ENCODE measurements at places on chromosomes 6 and 20.

DNA sequence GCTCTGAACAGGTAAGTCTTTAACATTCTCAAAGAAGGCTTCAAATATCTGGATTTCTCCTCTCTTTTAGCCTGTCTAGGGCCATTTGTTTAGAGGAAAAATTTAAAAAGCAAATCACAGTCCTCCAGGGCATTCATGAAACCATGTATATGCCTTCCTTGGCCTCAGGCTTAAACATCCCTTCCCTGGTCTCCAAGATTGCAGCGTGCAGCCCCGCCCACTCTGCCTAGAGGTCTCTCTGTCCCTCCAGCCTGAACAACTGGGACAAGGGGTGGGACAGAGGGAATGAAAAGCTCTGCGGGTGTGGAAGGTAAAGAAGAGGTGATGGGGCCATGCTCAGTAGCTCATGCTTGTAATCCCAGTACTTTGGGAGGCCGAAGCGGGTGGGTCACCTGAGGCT is 9.8 kb upstream of the CBFA2T2 start:
- no peak for DNase-seq

GRCh38 chr6:52390361-52390727 is 28.4 kb downstream of the PAQR8 start:
- DNase-seq, result no peak

DNA sequence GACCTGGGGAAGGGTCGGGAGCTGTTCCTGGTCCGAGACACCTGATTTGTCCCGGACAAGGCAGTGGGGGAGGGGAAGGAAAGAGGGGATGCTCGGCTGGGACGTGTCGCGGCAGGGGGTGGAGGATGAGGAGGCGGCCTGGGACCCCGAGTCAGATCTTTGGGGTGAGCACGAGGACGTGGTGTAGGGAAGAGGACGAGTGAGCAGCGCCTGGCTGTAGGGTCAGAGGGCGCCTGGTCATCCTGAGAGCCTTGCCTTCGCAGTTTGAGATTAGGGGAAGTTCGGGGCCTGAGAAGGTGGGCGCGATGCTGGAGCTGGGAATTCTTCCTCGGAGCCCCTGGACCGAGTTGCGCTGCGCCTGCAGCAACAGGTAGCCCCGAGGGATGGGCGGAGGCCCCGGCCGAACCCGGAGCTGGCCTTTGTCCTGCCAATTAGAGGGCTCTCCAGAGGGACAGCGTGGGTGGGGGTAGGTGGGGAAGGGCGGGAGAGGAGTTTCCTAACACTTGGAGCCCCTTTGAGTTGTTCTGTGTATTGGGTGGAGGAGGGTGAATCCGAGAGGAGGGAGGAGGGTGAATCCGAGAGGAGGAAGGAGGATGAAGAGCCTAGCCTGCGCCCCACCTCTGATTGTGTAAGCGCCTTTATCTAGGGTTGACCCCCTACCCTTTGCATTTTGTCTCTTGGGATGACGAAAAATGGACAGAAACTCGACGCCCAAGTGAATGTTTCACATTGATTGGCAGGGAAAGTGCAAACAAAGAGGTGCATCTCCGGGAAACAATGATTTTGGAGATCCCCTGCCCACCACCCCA is 72.0 kb downstream of the SOX4 start:
- DNase-seq, result peak; percentile 25

DNA sequence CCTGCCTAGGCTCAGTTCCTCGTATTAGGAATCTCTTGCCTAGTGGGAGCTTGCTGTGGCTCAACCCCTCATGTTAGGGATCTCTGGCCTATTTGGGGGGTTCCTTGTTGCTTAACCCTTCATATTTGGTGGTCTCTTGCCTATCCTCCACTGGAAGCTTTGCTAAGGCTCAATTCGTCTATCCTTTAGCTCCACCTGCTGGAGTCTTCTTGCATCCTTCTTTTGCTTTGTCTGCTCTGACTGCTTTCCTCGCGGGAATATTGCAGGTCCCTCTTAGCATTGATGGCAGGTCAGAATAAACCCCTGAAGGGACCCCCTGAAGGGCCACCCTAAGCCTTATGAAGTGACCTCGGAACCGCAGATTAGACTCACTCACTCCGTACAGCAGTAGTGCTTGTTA is 203.0 kb upstream of the TBX18 start:
- DNase-seq, result no peak

All from GM06990 (cell line).